ENCODE measurements at places on chromosomes 4 and X.

- DNase-seq = no peak
These were observed 847.0 kb downstream of the TRIML1 start for GRCh38 chr4:188986271-188986689.

GRCh38 chrX:69036674-69037573 lies 128.3 kb downstream of the PJA1 start:
- DNase-seq = no peak

GRCh38 chrX:55783723-55784122 lies 66.2 kb downstream of the RRAGB start:
- DNase-seq = no peak

GRCh38 chrX:130079824-130080406 lies 30.4 kb downstream of the ELF4 start:
- peak; percentile 35 for DNase-seq

DNA sequence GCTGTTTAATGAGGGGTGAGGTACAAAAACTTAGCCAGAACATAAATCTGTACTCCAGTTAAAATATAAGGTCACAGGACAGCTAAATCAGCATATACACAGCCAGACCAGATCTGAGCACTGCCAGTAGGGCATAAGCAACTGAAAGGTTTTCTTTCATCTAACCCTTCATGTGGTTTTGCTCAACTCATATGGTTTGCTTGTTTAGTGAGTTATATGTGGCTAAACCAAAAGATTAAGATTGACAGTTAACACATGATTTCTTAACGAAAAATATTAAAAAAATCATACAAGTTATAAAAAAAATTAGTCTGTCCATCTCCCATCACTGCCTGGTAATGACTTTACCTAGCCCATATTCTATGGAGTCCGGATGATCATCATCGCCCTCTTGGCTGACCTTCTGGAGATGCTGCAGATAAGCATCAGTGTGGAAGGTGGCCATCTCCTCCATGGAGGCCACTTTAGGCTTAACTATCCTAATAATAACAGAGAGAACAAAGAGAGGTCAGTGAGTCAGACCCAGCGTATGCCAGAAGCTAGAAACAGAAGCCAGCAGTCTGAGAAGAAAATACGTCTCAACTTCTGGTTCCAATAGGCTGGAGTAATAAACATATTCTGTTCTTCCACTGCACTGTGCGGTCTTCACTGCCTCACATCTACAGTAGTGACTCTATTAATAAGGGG lies 4.1 kb downstream of the HDAC8 start:
- no peak for DNase-seq

DNA sequence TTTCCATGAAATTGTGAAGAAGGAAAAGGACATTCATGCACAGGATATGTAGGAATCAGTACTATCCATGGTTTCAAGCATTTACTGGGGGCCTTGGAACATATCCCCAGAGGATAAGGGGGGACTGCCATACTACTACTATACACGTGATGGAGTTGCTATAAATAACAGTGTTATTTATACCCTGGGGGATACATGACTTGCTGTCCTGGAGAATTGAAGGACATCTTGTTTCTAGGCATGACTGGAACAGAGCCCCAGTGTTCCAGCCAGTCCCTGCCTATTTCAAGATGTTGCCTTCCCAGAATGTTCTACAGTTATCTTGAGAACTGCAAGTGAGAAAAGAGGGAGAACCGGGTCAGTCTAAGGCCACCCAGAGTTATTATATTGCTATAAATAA lies 39.6 kb upstream of the ZNF81 start:
- DNase-seq = no peak

GRCh38 chrX:118756101-118756500 lies 28.7 kb downstream of the IL13RA1 start:
- no peak for DNase-seq

DNA sequence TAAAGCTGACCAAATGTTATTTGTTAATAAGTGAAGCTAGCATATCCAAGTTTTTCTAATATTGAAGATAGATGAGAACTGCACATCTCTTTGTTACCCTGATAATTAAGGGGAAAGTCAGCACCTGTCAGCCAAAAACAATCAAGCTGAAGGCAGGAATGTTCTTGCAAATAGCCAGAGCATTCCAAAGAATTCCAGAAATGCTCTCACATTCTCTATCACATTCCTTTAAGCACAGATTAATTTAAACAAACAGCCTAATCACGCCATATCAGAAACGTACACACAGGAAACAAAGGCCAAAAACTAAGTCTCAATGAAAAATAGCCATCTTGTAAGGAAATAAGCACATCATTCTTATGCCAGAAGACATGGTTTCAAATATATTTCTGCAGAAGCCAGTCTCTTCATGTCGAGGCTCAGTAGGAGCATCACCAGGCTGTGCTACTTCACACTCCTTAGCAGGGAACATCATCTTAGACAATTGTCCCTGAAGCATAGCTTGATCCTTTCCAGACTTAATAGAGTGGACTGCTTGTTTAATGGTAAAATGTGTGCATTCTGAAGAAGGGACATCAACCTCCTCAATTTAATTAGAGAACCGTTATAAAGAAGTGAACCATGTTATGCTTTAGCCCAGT lies 252.9 kb upstream of the TTC29 start:
- DNase-seq = no peak

GRCh38 chrX:39755143-39756032 lies 342.4 kb downstream of the BCOR start:
- DNase-seq = peak; percentile 81

DNA sequence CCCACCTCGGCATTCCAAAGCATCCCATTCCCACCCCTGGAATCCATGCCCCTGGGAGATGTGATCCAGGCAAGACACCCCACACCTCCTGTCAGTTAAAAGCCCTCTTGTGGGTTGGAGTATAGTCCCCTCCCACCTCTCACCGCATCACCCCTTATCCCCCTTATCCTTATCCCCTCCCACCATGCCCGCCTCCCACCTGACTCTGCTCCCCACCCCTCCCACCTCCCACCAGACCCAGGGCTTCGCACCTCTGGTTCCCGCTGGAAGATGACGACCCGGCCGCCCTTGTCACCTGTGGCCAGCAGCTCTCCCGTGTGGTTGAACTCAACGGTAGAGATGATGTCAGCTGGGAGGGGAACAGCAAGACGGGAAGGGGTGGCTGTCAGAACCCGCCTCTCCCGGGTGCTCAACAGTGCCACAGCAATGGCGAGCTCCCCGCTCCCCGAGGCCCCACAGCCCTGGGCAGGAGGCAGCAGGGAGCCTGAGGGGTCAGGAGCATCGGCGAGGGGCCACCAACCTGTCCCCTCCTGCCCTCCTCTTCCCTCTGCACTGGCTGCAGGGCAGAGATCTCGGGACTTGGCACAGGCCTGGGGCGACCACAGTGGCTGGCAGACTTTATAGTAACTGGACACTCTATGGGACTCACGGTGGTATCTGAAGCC lies 91.5 kb downstream of the PPP2R2C start:
- peak; percentile 12 for DNase-seq

GRCh38 chr4:155487210-155487609 lies 110.4 kb upstream of the MAP9 start:
- no peak for DNase-seq

GRCh38 chr4:171582961-171583581 lies 230.1 kb upstream of the GALNTL6 start:
- DNase-seq = no peak

DNA sequence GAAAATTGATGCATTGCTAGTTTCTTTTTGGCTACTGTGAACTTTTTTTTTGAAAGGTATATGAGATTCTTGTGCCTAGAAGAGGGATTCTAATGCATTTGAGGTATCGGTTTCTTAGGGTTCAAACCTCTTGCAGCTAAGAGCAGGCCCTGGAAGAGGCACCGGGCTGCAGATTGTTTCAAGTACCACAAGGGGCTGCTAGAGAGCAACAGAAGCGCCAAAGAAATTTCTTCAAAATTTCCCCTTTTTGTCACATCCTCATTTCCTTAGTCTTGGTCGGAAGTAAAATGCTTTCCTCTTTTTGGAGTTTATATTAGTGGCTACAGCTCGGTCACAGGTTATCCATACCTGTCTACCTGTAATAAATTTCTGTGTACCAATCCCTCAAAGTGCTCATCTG lies 89.8 kb downstream of the PDGFRA start:
- DNase-seq = no peak

- peak; percentile 34 for DNase-seq
These were observed 7.5 kb downstream of the WDR1 start for GRCh38 chr4:10108818-10109783.

DNA sequence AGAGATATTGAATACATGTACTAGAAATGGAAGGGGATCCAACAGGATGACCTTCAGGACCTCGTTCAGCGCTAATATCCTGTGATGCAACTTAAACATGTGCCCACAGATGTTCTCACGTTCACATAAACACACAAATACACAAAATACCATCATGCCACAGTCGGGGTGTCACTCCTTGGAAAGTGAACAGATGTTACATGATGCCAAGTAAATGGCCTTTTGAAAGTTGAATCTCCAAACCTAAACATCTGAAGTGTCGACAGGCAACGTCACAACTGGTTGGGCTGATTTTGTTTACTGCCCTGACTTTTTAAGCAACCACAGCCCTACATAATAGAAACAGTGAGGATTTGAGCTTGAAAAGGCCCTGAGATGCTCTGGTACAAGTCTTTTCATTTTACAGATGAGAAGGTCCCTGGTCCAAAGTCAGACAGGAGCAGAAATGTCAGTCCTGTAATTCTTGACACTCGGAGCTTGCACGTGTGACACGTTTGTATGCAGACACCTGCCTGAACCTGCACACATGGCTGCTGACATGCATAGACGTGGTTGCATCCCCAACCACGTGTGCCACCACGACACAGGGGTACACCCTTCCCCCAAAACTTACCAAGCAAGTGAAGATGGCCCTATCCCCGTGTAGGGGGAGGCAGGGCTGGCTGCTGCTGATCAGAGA lies 23.5 kb upstream of the BCORL1 start:
- no peak for DNase-seq

DNA sequence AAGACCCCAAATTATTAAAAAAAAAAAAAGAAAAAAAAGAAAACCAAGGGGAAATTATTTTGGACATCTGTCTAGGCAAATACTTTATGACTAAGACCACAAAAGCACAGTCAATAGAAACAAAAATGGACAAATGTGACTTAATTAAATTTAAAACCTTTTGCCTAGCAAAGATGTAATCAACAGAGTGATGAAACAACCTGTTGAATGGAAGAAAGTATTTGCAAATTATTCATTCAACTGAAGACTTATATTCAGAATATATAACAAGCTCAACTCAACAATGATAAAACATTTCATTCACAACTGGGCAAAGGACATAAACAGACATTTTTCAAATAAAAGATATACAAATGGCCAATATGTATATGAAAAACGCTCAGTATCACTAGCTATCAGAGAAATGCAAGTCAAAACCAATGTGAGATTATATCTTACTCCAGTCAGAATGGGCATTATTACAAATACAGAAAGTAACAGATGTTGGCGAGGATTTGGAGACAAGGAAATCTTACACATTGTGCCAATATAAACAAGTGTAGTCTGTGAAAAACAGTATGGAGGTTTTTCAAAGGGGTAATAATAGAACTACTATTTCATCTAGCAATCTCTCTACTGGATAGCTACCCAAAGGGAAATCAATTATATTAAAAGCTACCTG lies 67.1 kb downstream of the FAAH2 start:
- no peak for DNase-seq

DNA sequence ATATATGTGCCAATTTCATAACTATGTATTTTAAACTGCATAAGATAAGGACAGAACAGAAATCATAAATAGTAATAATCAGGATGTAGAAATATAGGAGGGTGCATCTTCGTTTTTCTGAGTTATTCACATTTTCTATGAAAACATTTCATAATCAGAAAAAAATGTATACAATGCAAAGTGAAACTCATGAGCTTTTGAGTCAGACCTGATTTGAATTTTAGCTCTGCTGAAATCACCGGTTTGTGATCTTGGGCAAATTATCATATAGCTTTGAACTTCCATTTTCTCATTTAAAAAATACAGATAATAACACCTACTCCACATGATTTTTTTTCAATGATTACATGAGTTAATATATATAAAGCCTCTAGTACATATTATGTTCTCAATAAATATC lies 106.9 kb downstream of the KDR start:
- DNase-seq = no peak

DNA sequence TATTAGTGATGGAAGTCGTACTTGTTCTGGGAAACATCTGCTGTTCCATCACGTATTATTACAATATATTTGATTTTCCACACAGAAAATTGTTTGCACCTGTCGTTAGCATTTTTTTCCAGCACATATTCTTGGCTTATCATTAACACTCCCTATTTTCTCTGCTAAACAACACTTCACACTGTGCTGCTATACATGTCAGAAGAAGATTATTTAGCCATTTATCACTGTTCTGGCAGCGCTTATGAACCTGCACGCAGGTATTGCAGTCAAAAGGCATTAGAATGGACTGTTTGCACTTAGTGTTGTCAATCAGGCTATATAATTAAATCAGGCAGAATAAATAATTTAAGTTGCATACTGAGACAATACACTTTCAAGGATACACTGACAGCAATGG lies 218.6 kb downstream of the CHM start:
- DNase-seq = no peak

DNA sequence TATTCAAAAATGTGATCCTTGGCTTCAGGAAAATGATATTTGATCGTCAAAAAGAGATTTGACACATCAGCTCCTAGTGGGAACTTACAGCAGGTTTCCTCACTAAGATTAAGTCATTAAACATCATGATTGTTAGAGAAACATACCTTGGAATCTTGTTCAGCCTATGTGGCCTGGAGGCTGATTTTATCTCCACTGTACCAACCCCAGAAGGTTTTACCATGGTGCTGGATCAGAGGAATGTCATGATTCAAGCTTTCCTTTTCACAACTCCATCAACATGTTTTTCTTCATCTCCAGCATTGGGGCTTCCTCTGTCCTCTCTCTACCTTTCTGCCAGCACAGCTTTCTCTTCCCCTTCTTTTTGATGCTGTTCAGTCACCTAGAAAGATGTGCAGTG lies 68.4 kb upstream of the MID1IP1 start:
- DNase-seq = no peak

- no peak for DNase-seq
These were observed 68.2 kb downstream of the FUNDC1 start for GRCh38 chrX:44474410-44474809.

DNA sequence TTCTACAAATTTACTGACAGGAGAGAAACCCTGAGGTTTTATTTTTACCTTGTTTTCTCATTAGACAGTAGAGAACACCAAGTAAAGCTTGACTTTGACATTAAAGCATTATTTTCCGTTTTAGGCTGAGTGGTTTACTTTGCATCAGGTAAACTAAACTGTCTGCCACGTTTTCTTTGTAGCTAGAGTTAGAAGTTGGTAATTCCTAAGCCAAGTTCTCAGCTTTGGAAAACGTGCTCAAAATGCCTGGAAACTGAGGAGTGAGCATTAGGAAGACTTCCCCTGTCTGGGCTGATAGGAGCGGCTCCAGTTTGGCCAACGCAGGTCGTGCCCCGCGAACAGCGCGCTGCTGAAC lies 819 bp downstream of the PDLIM3 start:
- DNase-seq = no peak
